ENCODE measurements at places on chromosomes 4 and X.
A peak's percentile ranks its signal among the peaks of the same experiment; 100 is the strongest.

- DNase-seq, result no peak
Measured at GRCh38 chr4:178789279-178789678, 1347.0 kb upstream of the AGA start.

DNA sequence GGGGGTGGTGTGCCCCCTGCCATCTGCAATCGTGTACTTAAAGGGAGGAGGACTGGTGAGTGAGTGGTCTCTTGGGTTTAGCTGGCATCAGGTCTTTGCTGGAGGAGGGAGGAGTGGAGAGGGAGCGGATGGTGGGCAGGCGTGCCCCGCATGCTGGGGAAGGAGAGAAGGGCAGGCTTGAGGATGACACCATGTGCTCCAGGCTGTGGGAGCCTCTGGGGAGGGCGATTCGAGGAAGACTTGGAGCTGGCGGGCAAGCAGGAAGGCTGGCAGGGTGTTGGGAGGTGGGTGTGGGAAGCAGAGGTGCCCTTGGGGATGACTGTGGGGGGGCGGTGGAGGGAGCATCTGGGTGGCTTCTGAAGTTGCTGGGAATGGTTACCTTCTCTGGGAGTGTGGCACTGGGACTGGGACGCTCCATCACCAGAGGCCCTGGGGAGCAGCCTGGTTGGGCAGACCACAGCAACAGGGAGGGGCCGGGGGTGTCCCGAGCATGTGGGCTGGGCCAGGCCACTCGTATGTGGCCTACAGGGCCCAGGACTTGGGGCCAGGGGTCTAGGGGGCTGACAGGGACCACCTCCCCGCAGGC is 30.8 kb upstream of the AFAP1 start:
- no peak for DNase-seq

DNA sequence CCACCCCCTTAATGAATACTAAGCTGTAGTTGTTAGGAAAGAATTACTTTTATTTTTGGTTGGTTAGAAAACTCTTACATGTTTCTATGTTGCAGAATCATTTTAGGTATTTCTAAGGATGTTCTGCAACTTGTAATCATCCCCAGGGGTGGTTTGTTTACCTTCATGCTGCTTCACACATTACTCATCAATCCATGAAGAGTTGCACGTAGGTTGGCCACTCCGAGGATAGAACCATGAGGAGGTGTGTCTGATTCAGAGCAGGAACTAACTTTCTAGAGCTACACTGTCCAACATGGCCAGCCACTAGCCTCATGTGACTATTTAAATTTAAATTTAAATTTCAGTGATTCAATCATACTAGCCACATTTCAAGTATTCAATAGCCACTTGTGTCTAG is 127.2 kb upstream of the FRMPD4 start:
- peak; percentile 81 for DNase-seq

DNA sequence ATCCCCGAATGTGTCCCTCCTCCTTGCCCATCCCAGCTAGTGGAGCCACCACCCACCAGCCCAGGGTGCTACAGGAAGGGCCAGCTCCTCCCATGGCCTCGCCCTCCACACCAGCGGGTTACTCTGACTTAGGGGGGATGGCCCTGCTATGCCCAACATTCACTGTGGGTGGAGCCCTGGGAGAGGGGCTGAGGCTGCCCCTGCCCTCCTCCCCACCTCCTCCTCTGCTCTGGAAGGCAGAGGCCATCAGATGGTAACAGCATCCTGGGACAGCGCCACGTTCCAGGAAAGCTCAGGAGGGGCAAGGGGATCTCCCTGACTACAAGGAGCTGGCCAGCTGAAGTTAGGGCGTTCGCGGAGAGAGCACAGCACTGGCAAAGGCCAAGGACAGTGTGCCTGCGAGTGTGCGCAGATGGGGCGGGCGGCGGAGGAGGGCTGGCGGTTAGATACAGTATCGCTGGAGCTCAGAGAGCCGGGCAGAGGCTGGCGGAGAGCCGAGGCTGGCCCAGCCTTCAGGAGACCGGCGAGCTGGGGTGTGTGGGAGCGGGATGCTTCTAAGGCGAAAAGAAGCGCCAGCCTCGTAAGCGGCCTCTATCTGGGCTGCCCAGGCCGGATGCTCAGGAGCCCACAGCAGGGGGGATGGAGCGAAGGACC is 1.5 kb downstream of the JAKMIP1 start:
- DNase-seq, result no peak

- no peak for DNase-seq
Measured at GRCh38 chr4:2299794-2300193, 37.9 kb upstream of the MXD4 start.

DNA sequence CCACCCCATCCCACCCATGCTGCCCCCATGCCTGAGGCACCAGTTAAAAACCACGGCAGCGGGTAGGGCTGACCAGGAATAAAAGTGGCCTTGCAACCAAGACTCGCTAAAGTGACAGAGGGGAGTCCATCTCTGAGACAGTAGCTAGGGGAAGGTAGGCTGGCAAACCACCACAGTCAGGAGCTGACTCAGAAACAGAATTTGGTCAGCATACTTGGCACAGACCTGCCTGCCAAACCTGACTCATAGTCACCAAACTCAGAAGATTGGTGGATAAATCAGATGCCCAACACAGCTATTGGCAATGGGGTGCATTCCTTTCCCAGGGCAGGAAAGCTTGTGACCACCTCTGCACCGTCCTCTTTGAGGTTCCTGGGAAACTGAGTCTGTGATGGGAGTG is 193.8 kb downstream of the BCOR start:
- DNase-seq, result peak; percentile 83

DNA sequence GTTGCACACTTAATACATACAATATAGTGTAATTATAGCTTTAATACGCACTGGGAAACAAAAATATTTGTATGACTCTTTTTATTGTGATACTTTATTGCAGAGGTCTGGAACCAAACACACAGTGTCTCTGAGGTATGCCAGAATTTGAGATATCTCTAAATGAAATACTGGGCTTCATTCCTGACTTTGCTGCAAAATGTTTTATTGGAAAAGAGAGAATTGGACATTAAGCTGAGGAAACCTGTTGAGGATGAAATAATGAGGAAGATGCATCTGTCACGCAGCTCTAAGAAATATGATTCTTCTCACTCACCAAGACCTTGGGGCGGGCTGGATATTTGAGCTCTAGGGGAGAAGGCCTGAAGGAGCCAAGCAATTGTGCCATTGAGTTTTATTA is 242.1 kb downstream of the CPE start:
- DNase-seq, result no peak

DNA sequence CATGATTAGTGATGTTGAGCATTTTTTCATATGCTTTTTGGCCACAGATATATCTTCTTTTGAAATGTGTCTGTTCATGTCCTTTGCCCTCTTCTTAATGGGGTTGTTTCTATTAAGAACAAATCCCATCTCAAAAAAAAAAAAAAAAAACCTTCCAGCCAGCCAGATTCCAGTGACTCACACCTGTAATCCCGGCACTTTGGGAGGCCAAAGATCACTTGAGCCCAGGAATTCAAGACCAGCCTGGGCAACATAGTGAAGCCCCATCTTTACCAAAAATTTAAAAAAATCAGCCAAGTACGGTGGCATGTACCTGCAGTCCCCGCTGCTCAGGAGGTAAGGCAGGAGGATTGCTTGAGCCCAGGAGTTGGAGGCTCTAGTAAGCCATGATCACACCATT is 5.1 kb downstream of the RAB33B start:
- peak; percentile 49 for DNase-seq

GRCh38 chr4:6362243-6362885 is 92.7 kb downstream of the WFS1 start:
- no peak for DNase-seq

DNA sequence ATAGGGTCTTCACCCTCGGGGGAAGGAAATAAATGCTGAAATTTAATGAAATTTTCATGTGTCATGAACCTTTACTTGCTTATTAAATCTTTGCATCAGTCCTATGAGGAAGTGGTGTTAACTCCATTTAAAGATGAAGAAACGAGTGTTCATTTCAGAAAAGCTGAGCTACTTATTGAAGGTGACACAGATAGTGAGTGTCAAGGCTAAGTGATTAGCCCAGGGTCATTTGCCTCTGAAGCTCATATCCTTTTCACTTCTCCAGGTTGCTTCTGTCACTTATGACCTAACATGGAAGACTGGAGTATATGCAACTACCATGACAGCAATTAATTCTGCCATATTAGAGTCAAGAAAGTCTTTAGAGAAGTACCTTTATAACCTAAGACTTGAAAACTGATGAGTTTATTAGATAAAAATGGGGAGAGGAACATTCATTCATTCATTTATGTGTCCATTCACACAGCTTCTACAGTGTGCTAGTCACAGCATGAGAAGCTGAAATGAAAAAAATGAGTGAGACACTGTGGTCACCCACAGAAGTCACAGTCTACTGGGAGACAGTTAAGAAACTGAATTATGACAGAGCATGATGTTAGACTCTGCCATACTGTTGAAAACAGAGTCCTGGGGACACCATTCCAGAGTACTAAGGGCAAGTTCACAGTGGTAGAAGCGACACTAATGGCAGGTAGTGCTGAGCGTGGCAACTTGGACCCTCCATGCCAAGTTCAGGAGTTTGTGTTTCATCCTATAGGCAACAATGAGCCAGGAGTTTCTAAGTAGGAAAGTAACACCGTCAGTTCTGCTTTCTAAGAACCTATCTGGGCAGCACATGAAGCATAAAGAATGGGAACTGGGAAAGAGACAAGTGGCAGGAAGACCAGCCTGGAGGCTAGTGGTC is 21.3 kb downstream of the ALPK1 start:
- no peak for DNase-seq

- no peak for DNase-seq
Measured at GRCh38 chrX:41722214-41722613, 1.8 kb upstream of the GPR82 start.

DNA sequence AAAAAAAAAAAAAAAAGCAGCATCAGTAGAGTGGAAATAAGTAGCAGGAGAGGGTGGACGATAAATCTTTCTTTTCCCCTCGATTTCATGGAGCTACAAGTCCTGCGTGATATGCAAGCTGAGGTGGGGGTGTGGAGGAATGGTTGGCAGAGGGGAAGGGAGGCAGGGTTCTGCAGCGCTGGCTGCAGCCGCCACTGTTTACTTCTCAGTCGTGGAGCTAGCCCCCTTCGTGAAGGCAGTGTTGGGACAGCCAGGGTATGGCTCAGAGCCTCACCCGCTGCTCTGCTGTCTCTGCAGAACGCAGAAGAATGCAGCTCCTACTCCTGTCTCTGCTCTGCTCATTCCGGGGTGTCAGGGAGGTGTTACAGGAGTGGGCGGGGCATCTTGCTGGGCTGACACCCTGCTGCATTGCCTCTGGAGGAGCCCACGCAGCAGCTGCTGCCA is 140.6 kb downstream of the GPM6A start:
- peak; percentile 37 for DNase-seq

DNA sequence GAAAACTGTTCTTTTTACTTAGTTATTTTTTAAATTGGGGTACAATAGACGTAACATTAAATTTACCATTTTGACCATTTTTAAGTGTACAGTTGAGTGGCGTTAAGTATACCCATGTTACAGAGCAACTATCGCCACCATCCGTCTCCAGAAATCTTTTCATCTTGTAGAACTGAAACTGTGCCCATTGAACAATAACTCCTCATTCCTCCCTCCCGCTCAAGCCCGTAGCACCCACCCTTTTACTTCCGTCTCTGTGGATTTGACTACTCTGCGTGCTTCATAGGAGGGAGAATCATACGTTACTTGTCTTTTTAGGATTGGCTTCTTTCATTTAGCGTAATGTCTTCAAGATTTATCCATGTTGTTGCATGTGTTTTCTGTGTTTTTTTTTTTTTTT is 55.3 kb downstream of the TMEM131L start:
- DNase-seq, result no peak

DNA sequence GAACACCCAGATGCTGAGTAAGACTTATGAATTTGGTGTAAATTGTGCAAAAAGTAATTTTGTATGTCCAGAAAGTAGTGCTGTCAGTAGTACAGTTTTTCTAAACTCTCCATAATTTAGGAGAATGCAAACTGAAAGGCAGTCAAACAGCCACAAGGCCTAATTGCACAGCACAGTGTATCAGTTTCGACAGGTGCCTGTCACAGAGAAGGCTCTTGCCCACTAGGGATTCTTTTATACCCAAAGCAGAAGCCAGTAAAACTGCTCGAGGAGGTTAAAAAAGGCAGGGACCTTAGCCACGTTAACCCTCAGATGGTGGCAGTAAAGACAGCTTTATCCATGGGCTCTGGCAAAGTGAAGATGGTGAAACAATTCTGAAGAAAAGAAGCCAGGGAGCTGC is 69.4 kb upstream of the GATB start:
- DNase-seq, result no peak

GRCh38 chr4:36168127-36168878 is 76.0 kb downstream of the ARAP2 start:
- peak; percentile 26 for DNase-seq

- no peak for DNase-seq
Measured at GRCh38 chr4:147029296-147029695, 83.6 kb upstream of the TTC29 start.

DNA sequence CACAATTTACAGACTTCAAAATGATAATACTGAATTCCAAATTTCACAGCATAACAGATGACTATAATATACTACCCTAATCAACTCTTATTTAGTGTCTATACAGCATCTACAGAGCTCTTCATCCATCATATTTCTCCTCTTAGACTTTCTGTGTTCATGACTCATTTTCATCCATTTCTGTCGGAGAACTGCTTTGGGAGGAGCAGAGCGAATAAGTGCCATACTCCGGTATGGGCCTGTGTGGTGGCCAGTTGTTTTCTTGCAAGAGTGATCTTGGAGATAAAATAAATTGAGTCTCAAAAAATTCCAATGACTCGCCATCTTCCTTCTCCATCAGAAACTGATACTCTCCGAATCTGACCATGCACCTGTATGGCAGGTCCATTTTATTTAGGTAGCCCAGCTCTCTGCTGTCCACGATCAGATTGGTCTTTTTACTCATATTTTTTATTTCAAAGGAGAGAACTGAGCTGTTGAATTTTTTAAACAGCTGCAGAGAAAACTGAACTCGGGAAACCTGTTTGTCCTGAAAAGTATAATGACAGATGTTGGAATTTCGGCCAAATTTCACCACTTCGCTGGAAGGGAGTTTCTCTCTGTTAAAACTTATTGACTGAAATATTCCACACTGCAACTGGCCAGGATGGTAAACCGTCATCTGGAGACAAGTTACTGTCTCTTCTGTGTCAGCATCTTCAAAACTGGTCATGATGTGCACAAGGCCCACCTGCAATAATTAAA is 7.8 kb downstream of the TIFA start:
- DNase-seq, result no peak

GRCh38 chr4:37934609-37935008 is 25.6 kb upstream of the PTTG2 start:
- DNase-seq, result no peak

DNA sequence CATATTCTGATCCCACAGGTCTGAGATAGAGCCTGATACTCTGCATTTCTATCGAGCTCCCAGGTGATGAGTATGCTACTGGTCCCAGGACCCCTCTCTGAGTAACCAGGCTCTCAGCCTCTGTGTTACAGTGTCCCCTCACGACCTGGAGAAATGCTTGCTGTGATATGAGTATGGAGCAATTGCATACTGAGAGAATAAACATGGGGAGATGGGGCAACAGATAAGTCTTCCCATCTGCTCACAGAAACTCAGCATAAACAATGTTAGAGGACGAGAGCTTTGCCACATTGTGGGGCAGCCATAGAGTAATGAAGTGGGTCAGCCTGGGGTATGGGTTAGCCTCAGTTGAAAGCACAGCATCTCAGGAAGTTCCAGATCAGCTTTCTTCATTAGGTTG is 82.6 kb upstream of the HS3ST1 start:
- no peak for DNase-seq
